ENCODE measurements at places on chromosomes 1 and 21. TPM values are rescaled to one million over a fixed set of nuclear protein-coding genes. Genes with fewer than 3 reads are reported as not detected.

DNA sequence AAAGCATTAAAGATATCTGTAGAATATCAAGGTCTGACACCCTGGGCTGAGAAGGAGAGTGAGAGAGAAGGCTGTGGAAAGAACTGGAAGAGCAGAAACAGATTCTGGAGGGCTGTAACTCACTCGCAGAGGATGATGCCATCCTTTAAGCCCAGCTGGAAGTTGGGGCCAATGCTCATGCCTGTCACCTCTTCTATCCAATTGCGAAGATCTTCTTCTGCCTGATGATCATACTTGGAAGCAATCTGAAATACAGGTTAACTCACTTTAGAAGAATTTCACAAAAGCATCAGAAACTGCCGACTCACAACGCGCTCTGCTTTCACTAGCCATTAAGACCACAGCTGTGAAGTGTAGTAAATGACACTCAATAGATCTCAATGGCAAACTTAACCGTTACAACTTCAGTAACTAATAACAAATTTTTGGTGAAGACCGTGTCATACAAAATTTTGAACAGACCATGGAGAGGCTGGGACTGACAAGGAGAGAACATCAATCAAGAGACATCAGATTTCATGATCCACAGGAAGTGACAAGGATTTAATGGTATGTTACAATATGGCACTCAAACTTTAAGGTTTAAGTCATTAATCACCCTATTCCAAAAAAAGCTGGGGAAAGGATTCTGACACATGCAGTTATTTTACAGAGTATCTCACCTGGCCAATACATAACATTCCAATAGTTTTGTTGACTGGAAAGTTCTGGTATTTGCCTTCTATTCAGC lies 23.5 kb downstream of the CNN3 start:
- no peak for DNase-seq

- no peak for DNase-seq
These were observed 361.4 kb upstream of the PTBP2 start for GRCh38 chr1:96360036-96360795.

- no peak for DNase-seq
These were observed 115.4 kb upstream of the TIAM1 start for GRCh38 chr21:31459457-31459856.

CD5L gene
- total RNA-seq: not detected

DNA sequence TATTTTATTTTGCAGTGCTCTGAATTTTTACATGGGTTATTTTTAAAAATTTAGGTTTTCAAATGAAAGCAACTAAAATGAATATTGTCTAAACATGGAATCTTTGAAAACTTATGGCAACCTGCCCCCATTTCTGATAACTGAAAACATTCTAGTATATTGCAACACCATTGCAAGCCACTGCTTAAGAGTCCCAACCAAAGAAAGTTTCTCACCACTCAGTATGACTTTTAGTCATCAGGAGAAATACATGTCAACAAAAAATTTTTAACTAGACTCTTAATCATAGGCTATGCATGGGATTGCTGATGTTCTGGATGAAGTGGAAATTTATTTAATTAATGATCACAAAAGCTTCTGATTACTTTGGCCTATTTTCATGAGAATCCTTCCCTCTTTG lies 112.1 kb downstream of the TNFSF18 start:
- DNase-seq: no peak

B3GALNT2 gene
- 34.0 TPM for total RNA-seq

- peak; percentile 40 for DNase-seq
These were observed 6.0 kb downstream of the CYB561D1 start for GRCh38 chr1:109499661-109500536.

ECE1 gene
- 121 TPM for total RNA-seq

- no peak for DNase-seq
These were observed 104.8 kb upstream of the COG2 start for GRCh38 chr1:230537456-230537855.

ZYG11A gene
- total RNA-seq: under 0.01 TPM

- DNase-seq: no peak
These were observed 112.0 kb downstream of the SYF2 start for GRCh38 chr1:25120281-25120680.

GRCh38 chr1:207051191-207051943 lies at the start of gene YOD1:
Gene YOD1 (minus strand): TSS chr1:207051208. CDS start chr1:207051030, 178 bp downstream.
- no peak for DNase-seq

- DNase-seq: no peak
These were observed 113.6 kb upstream of the TMPRSS2 start for GRCh38 chr21:41621513-41621912.

GRCh38 chr1:94808669-94809068 lies 11.5 kb upstream of the SLC44A3 start:
- DNase-seq: no peak

TMEM35B gene
- total RNA-seq: 41.7 TPM

GRCh38 chr1:39187275-39188046 lies 17.0 kb upstream of the MACF1 start:
- no peak for DNase-seq

- DNase-seq: no peak
These were observed 19.6 kb upstream of the SDC3 start for GRCh38 chr1:30928171-30928570.

SCAF4 gene
- total RNA-seq: 4.0 TPM

GRCh38 chr1:165114022-165114888 lies 242.3 kb downstream of the LMX1A start:
- peak; percentile 55 for DNase-seq

CLDN19 gene
- total RNA-seq: not detected

GRCh38 chr1:242455052-242455361 lies 69.5 kb downstream of the PLD5 start:
- no peak for DNase-seq

MFSD2A gene
- 0.44 TPM for total RNA-seq

GRCh38 chr1:93416183-93416582 lies 31.7 kb upstream of the FNBP1L start:
- DNase-seq: no peak

FAM163A gene
- 0.22 TPM for total RNA-seq

- no peak for DNase-seq
These were observed 76.1 kb downstream of the CD58 start for GRCh38 chr1:116494745-116495144.

GRCh38 chr1:206469933-206470691 lies at the start of gene IKBKE:
Gene IKBKE (plus strand): TSS chr1:206470476. CDS start chr1:206473228, 2,752 bp downstream.
- peak; percentile 47 for DNase-seq

GRCh38 chr1:171884475-171884874 lies 43.2 kb downstream of the DNM3 start:
- DNase-seq: no peak

- DNase-seq: no peak
These were observed 30.5 kb upstream of the IFI16 start for GRCh38 chr1:158979229-158979628.

- DNase-seq: no peak
These were observed 5.8 kb downstream of the VASH2 start for GRCh38 chr1:212955961-212956620.
